Left ventricle myocardium inferior (tissue), 1 donor: ENCODE measurements at places on chromosomes 2 and 18.

GRCh38 chr2:167706800-167707199 is 540.6 kb downstream of the STK39 start:
- no peak for DNase-seq

DNA sequence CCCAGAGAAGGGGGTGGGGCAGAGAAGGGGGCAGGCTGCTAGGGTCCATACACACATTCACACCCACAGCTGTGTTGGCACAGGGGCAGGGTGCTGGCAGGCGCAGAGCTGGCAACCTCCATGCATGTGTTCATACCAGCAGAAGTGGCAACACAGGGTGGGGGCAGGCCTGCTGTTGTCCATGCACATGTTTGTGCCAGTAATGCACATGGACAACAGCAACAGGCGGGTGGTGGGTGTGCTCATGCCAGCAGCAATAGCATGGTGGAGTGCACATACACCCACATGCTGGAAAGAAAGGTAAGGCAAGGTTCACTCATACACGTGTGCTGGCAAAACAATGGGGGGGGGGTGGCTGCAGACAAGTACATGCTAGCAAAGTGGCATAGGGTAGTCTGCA is 54.7 kb downstream of the FBXO15 start:
- no peak for DNase-seq

- DNase-seq, result no peak
Measured at GRCh38 chr2:16195681-16196070, 255.3 kb downstream of the MYCN start.

GRCh38 chr2:132825601-132826000 is 155.6 kb upstream of the LYPD1 start:
- DNase-seq, result no peak

GRCh38 chr18:49021433-49022129 is 70.8 kb upstream of the SMAD7 start:
- peak; percentile 38 for DNase-seq

GRCh38 chr2:173868406-173868805 is 96.8 kb downstream of the SP3 start:
- DNase-seq, result no peak

- DNase-seq, result peak; percentile 65
Measured at GRCh38 chr18:79380816-79381806, 14.6 kb upstream of the NFATC1 start.

- no peak for DNase-seq
Measured at GRCh38 chr18:13528739-13529392, 197.5 kb downstream of the FAM210A start.

GRCh38 chr2:155815851-155816250 is 516.7 kb downstream of the NR4A2 start:
- no peak for DNase-seq

DNA sequence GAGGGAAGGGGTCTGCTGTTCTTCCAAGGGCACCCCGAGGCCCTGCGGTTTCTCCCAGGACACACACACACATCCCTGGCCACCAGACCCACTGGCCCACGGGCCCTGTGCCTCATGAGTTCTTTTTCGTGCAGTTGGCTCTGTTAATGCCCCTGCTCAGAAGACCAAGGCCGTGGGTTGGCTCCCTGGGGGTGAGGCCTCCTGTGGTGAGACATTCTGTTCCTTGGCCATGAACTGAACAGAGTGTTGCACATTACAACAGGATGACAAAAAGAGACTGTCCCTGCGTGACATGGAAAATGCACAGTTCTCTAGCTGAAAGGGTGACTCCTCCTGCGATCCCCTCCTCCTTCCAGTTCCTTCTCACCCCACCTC is 30.7 kb downstream of the SH2D6 start:
- DNase-seq, result no peak

GRCh38 chr2:100411841-100412292 is 5.6 kb downstream of the CHST10 start:
- DNase-seq, result no peak

DNA sequence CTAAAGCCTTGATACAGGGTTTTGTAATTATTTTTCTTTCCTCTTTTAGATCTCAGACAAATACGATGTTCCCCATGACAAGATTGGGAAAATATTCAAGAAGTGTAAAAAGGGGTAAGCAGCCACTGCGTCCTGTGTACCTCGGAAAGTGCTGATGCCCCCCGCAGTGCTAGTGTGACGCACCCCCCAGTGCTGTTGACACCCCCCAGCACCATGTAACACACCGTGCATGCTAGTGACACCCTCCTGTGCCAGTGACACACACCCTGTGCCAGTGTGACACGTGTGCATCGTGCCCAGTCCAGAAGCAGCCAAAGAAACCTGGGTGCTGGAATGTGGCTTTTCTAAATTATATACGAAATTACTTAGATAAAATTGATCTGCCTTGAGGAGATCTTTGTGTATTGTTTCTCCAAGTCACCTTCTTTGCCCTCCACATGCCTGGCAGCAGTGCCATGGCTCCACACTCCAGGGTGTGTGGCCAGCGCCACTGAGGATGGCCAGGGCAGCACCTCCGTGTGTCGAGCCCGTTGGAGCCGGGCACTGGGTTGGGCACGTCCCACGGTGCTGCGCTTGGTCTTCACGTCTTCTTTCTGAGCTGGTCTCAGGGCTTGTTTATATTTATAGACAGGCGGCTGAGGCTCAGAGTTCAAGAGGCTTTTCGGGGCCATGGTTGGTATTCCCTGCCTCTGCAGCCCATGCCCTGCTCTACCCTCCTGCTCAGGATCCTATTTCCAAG is 44.3 kb upstream of the KLF11 start:
- no peak for DNase-seq

DNA sequence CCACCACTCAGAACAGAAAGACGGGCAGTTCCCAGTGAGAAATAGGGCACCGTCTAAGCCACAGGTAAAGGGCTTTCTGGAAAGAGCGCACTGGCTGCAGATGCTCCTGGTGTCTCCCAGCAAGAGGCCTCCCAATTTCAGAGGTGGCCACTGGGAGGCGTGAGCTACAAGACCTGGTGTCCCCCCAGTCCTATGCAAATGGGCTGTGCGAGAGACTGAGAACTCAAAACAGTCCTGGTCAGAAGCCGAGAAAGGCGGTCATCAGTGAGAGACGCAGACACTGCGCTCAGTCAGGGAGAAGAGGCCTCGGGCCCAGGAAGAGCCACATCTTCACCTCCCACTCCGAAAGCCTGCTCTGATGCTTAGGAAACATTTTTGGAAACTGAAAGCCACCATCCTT is 179.5 kb downstream of the EIPR1 start:
- DNase-seq, result no peak

DNA sequence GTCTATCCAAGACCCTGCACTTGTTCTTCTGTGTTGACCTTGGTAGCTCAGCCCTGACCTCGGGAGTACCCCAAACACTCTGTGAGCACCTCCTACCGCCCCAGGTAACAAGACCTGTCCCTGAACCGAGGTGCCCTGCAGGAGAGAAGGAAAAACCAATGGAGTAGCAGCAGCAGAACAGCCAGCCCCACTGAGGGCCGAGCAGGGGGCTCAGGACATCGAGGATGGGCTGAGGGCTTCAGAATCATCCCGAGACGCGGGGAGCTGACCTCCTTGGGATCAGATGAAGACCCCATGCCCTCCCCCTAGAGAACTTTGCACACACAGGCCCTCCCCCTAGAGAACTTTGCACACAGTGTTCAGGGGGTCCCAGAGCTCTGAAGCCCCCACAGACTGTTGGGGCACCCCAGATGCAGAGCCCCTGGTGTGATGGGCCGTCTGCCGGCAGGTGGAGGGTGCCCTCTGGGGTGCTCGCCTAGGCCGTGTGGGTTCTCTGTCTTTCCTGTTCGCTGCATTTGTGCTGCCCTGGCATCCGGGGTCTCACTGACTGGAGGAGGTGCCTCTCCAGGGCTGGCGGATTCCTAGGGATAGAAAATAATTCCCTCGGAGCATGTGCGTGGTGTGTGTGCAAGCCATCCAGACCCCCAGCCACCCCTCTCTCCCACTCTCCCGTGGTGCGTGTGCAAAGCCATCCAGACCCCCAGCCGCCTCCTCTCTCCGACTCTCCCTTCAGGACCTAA is 189.1 kb downstream of the TWIST2 start:
- no peak for DNase-seq

GRCh38 chr2:72900191-72900825 is 13.1 kb downstream of the SPR start:
- DNase-seq, result no peak

DNA sequence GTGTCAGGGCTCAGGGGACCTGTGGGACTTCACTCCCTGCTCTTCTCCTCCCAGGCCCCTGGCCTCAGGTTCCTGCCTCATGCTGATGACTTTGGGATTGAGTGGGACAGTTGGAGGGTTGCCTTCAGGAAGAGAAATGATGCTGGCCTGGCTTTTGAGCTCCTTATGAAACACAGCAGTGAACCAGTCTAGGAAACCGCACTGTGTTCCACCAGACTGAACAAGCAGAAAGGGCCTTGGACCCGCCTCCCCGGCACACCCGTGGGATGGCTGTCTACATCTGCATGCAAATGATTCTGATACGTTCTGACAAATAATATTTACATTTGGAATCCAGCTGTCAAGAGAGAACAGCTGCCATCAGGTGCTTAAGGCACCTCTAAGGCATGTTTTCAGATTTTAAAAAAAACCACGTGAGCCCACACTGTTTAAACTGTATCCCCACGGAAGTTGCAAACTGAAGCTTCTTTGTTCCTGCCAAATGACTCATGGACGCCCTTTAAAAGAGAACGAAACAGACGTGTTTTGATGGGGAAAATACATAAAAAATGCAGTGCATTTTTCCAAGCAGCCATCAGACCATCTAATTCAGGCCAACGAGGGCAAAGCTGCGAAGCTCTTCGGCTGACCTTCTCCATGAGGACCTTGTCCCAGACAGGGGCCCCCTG is 27.6 kb upstream of the ASAP2 start:
- DNase-seq, result peak; percentile 43

GRCh38 chr2:200963124-200963917 is at the start of gene ORC2:
Gene ORC2 (minus strand): TSS chr2:200963660. CDS start chr2:200958123, 5,537 bp downstream.
- peak; percentile 93 for DNase-seq

DNA sequence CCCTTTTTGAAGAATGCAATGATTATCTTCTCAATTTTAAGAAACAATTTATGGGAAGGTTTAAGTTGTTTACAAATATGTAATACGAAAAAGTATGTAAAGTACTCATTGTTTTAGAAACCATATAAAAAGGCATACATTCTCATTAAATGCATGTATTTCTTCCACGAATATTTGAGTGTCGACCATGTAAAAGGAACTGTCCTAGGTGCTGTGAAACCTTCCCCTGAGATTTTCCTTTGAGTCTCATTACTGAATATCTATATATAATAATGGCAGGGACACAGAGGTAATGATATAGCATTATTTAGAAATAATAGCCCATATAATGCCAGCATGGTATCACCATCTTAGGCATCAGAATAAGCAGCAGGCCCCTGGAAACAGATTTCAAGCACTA is 239.3 kb downstream of the ERBB4 start:
- DNase-seq, result no peak

GRCh38 chr2:159600752-159601151 is 15.6 kb downstream of the BAZ2B start:
- no peak for DNase-seq

GRCh38 chr2:43218702-43219382 is 7.6 kb downstream of the ZFP36L2 start:
- DNase-seq, result peak; percentile 54

DNA sequence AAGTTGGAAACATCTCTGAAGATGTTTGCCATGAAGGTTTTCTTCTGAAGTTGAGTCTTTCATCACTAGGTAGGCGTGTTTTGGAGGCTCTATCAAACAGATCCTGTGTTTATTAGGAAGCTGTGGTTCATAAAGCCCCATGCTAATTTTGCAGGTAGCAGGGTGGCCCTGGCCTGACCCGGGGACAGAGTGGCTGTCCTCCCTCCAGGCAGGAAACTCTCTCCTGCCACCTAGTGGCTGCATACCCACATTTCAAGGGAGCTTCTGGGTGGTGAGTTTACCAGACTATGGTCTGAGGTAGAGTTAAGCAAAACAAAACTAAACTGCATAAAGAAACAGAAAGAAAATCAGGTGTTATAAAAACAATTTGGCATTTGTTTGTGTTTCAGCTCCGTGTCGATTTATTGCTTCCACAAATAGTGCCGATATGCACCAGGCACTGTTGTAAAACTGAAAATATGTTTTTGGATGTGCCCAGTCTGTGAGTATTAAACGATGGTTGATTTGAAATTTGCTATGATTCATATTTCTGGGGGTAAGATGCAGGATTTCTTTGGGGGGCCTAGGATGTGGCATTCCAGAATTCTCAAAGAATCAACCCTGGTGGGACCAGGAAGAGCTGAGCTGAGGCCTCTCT is 26.0 kb upstream of the IL37 start:
- peak; percentile 32 for DNase-seq

- DNase-seq, result no peak
Measured at GRCh38 chr18:49524349-49524748, 37.3 kb upstream of the C18orf32 start.

DNA sequence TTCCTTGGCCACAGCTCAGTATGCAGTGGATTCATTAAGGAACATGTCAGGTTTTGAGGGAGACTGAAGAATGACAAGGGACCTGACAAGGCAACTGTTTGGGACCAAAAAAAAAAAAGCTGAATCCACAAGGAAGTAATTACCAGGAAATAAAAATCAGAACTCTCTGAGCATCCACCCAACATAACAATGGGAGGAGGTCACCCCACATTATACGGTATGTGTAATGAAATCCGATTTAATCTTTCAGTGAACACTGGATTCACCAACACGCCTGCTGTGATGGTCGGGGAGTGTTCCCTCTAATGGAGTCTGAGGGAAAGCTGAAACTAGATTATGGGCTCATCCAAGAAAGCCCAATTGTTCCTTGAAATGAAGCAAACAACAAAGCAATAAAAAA is 329.3 kb downstream of the ETAA1 start:
- DNase-seq, result no peak

- no peak for DNase-seq
Measured at GRCh38 chr2:42516418-42516901, 22.7 kb upstream of the KCNG3 start.

DNA sequence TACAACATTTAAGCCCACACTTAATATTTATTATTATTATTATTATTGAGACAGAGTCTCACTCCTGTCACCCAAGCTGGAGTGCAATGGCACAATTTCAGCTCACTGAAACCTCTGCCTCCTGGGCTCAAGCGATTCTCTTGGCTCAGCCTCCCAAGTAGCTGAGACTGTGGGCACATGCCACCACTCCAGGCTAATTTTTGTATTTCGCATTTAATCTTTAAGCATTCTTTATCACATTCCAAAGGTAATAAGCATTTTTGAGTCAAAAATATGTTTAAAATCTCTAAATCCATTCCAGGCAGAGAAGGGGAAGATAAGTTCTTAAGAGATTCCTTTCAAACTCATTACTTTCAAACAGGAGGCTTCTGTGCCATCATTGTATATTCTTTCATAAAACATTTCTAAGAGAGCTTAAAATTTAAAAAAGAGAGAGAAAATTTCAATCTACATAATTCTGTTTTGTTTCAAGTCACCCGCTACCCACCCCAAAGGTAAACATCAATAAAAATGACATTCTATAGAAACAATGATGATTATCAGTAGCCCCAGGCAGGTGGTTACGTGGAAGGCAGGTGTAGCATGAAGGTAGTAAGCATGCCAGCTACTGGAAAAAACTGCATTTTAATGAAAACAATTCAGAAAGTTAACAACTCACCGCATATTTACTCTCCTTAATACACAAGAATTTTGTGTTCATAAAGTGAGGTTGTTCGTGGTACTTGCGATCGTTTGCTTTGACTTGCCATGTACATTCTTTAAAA is 84.4 kb upstream of the NARS1 start:
- DNase-seq, result no peak
